ENCODE measurements at places on chromosomes 11 and 22.

- DNase-seq = no peak
These were observed 2.0 kb upstream of the NLRP6 start for GRCh38 chr11:276219-276618.

- DNase-seq = no peak
These were observed 5.3 kb upstream of the CREB3L1 start for GRCh38 chr11:46271875-46272815.

DNA sequence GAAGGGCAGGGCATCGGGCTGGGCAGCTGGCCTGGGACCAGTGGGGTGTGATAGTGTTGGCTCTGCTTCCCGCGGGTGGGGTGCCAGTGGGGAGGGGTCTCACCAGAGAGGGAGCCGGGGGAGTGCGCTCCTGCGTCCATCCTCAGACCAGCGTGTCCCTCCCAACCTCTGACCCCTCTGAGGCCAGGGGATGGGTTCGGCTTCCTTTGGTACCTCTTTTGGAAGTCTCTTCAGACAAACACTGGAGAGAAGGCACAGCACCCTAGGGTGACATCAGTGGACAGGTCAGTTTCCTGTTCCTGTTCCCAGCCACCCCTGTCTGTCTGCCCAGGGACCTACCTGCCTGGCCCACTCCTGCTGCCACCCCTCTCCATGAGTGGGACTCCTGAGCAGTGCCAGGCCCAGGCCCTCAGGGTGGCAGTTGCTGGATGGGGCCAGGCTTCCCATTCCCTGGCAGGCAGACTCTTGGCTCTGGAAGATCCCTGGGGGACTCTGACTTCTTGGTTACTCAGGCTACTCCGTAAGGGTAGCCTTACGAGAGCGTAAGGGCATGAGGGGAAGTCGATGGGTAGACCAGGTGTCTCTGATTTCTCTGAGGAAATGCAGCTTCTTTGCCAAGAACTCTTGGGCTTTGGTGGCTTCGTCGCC lies 2.6 kb downstream of the TAGLN start:
- no peak for DNase-seq

DNA sequence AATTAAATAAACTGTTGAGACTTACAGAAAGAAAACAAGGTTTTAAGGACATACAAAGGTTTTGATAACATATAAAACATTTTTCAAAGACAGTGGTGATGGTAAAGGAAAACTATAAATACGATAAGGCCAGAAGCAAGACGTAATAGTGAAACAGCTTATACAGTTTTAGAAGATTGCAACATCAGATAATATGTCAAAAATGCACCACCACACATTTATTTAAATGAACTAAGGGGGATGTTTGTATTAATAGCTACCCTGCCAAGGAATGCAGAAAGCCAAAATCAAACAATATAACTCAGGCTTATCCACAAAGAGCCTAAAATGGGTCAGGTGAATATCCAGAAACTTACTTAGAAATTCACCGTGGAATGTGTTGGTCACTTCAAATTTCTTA lies 981.6 kb upstream of the FAT3 start:
- DNase-seq = no peak

All from esophagus squamous epithelium (tissue), 5 donors.